ENCODE measurements at places on chromosomes 6 and 20.

DNA sequence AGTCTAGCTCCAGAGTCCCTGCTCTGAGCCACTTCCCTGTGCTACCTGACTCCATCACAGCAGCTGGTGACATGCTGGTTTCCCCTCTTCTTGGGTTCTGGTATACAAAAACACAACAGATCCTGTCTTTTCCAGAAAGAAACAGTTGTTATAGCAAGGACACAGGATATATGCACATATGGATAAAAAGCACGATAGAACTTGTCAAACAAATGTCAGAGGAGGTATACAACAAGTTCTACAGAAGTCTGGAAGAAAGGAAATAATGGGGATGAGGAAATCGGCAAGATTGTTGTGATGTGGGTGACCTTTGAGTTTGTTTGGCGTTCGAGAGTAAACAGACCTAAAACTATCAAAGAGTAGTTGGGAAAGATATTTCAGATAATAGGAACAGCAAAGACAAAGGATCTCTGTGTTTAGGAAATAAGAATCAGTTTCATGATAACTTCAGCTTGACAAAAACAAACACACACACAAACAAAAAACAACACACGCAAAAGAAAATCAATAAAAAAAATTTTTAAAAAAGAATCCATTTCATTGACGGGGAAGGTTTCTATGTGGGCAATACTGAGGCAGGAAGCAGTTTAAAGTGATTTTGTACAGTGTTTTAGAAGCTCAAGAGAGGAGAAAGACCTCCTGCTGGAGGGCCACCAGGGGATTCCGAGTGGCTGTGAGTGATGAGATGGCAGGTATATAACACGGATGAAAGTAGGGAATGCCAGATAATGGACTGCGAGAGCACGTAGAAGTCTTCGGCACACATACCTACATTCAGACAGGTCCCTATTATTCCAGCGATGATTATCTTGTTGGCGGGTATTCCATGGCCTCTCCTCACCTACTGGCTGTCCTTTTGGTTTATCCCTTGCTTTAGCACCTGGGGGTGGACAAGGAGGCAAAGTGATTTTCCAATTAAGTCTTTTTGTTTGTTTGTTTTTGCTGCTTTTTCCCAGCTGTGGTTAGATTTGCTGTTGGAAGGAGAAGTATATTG lies 174.9 kb downstream of the HS3ST5 start:
- no peak for DNase-seq

DNA sequence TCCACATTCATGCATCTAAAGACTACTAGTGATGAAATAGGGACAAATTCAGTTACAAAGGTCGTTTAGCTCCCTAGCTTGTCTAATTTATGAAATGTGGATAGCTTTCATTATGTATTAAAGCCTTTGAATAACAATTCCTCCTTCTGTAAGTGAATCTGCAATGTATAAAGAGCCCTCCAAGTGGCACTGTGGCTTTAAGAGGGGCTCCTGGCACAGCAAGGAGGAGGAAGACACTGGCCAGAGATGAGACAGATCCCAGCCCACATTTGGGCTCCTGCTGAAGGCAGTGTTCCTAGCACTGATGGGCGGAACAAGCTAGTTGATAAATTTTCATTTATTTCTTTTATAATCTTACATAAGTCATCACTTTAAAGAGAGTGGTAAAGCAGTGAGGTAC lies 17.6 kb upstream of the FUCA2 start:
- no peak for DNase-seq

- DNase-seq = no peak
Measured at GRCh38 chr20:40770564-40771307, 81.7 kb upstream of the MAFB start.

DNA sequence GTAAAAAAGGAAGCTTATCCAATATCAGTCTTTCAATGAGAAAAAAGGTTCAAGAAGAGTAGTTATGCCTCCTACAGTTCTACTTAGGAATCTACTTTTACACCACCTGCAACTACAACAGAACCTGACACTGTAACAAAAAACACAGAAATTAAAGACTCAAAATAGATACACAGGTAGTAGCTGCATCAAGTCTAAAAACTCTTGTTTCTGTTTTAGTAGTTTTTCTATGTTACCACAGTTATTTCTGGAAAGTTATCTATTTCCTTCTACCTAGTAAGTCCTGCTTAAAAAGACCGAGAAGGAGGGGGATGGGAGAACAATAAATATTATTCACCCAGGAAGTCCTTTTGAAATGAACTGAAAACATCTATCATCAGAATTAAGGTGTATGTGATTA lies 52.5 kb downstream of the ATG5 start:
- no peak for DNase-seq

DNA sequence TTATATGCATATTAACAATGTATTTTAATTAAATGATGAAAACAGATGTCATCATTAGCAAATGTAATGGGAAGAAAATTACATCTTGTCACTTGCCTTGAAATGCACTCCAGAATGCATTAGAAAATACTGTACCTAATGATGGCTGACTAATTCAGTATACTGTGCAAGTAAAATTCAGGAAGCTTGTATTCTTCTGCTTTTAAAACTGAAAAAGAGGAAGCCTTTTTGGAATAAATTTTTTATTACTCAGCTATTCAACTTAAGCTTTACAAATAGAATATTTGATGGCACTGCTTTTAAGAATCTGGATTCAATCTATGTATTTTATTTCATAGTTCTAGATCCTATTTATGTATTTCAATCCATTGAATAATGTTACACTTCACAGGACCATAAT lies 195.5 kb downstream of the RIMS1 start:
- DNase-seq = no peak
